ENCODE measurements at places on chromosomes 7 and 10.

GRCh38 chr7:651032-651728 is 75.3 kb upstream of the DNAAF5 start:
- peak; percentile 25 for DNase-seq

DNA sequence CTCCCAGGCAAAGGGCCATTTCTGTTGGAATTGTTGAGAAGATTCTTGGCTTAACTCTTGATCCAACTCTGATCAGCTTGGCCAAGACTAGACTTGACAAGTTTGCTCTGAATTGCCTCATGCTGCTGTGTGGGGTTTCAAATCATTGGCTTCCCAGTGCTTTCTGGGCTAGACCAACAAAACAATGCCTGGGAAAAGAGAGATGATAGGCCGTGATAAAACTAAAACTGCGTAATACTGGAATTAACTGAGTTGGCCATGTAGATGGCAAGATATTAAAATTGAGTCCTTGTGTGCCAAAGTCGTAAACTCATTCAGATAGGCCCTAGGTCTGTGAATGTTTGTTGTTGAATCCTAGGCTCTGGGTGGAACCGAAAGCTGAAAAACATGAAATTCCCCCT is 222.6 kb downstream of the MGMT start:
- no peak for DNase-seq

GRCh38 chr10:59085711-59086502 is 90.5 kb upstream of the PHYHIPL start:
- DNase-seq, result no peak

DNA sequence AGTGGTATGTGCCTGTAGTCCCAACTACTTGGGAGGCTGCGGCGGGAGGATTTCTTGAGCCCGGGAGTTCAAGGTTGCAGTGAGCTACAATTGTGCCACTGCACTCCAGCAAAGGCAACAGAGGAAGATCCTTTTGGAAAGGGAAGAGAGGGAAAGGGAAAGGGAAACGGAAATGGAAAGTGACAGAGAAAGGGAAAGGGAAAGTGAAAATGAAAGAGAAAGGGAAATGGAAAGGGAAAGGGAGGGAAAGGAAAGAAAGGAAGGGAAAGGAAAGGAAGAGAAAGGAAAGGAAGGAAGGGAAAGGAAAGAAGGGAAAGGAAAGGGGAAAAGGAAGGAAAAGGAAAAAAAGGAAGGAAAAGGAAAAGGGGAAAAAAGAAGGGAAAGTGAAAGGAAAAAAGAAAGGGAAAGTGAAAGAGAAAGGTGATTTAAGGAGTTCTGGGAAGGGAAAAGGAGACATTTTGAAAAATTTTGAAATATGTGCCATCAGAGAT is 2.3 kb upstream of the ZC3HAV1 start:
- no peak for DNase-seq

- DNase-seq, result no peak
Measured at GRCh38 chr7:151808400-151809145, 68.3 kb downstream of the PRKAG2 start.

GRCh38 chr7:99571768-99572167 is 13.3 kb downstream of the ZNF655 start:
- DNase-seq, result no peak

- no peak for DNase-seq
Measured at GRCh38 chr10:133094286-133094685, 6.6 kb downstream of the ADGRA1 start.

- peak; percentile 86 for DNase-seq
Measured at GRCh38 chr7:143519411-143520131, 41.9 kb downstream of the TAS2R41 start.

DNA sequence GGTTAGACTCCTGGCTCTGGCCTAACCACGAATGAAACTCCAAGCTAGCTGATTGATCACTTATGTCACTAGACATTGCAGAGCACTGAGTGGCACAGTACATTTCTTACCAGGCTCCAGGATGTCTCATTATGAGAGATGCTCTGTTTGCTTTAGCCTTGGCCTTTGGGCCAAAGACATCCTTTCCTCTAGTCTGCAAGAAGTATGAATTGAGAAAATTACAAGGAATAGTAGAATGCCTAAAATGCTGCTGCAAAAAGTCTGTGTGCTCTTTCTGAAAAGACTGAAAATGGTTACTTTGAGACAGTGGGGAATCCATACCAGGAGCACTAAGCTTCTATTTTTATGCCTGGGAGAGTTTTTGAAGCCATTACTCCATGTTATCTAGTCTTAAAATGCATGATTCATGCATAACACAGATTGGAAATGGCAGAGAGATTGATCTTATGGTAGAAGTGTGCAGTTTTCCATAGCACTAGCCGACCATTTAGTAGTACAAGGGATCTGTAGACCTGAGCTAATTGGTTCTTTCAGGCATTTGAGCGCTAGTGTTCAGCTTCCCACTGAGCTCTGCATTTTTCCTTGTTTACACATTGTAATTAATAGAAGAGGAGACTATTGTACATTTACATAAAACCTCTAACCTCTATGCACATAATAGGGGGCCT is 303.8 kb downstream of the PRKG1 start:
- DNase-seq, result no peak

DNA sequence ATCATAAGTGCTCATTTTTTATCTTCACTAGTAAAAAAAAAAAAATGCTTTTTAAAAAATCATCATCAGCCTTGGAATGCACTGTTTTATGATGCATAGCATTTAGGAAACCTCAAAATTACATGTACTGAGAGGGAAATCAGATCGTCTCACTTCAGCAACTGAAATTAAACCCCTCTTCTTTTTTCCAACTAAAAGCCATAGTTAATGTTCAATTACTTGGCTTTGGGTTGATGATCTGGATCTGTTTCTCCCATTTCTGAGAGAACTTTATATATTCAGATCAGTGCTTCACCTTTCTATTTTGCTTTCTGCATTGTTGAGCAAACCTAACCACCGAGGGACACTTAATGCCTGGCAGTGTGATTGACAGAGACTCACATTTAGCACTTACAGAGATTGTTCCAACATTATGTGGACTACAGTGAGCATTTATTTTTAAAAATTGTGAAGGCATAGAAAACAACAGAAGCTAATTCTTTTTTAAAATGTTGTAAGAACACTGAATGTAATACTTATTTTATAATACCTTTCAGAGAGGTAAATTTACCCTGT is 678.4 kb downstream of the PHTF2 start:
- DNase-seq, result no peak

GRCh38 chr10:634256-634655 is 55.2 kb downstream of the DIP2C start:
- DNase-seq, result no peak

DNA sequence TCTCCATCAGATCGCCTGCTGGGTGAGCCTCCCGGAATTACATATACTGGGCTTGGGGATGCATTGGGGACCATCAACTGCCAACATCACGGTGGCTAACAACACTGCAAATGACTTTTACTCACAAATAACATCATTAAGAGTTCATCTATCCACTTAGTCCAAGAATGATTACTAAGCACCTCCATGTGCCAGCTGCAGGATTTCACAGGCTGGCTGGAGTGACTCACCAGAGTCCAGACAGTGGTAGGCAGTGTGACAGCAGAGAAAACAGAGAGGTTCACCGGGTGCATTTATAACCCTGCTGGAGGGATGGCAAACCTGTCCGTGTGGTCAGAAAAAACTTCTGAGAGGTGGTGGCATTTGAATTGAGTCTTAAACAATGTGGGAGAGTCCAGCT is 3.2 kb upstream of the IGFBP3 start:
- peak; percentile 87 for DNase-seq

DNA sequence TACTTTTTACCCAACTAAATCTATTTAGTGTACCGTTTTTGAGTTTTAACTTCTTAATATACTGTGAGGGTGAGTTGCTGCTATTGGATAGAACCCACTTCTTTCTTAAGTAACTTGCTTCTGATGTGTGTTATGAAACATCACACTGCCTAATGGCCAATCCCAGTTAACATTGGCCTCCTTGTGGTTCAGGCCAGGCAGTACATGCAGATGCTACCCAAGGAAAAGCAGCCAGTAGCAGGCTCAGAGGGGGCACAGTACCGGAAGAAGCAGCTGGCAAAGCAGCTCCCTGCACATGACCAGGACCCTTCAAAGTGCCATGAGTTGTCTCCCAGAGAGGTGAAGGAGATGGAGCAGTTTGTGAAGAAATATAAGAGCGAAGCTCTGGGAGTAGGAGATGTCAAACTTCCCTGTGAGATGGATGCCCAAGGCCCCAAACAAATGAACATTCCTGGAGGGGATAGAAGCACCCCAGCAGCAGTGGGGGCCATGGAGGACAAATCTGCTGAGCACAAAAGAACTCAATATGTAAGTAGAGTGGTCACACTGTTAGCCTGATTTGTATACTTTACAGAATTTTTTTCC is 39.7 kb downstream of the TES start:
- peak; percentile 84 for DNase-seq

DNA sequence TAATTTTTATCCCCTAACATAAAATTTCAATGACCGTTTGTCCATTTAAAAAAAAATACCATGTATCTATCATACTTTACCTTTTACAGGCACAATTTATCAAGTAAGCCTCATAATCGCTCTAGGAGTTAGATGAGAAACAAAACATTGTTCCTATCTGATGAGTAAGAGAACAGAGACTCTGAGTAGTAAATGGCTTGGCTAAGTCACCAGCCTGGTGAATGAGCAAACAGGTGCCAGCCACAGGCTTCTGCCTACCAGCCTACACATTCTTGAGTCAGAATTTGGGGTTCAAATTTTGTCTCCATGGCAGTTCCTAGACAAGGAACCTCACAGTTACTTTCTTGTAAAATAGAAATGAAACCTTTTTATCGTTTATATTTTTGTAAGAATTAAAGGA is 235.4 kb downstream of the HGF start:
- no peak for DNase-seq

DNA sequence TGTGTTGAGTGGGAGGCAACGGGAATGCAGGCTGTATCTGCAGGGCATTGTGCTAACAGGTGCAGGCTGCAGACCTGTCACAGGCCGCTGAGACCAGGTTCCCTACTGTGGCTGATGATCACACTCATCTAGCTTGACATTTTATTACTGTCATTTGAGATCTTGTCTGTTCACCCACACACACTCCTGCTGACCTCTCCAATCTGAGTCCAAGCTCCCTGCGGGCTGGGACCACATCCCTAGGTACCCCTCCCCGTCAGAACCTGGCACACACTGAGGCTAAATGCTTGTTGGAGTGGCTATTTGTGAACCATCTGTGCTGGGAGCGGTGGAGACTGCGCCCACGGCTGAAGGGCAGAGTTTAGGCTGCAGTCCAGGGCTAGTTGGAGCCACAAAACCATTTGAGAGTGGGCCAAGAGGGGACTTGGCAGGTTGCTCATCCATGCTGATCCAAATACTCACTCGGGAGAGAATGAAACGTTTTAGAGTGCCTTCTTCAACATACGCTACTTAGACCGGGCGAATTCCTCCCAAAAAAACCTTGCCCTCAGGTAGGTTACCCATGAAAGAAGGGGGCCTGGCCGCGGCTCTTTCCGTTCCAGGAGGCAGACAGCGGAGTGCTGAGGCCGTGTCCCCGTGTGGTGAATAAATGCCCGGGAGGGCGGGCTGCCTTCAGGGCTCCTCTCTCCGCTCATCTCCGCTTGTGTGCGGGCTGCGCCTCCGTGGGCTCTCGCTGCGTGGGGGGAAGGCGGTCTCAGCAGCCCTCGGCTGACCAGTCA is 164.4 kb downstream of the RGS10 start:
- no peak for DNase-seq

DNA sequence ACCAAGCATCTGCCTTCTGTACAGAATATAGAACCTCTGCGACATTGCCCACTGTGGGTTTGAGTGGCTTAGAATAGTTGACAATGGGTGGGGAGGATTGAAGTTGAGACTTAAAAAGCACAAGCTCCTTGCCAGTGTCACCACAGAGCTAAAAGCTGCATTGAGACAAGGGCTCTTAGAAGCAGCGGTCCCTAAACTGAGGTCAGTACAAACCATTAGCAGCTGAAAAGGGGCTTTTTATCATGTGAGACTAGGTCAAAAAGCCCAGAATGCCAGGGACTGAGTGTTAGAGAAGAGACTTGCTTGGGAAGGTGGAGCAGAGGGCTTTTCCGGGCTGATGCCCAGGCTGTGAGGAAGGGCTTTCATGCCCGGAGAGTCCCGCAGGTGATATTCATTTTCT is 91.3 kb downstream of the POU6F2 start:
- DNase-seq, result no peak

- DNase-seq, result peak; percentile 68
Measured at GRCh38 chr7:66507764-66508296, 120.9 kb upstream of the KCTD7 start.

- DNase-seq, result peak; percentile 70
Measured at GRCh38 chr7:148623586-148624282, 33.2 kb downstream of the C7orf33 start.

DNA sequence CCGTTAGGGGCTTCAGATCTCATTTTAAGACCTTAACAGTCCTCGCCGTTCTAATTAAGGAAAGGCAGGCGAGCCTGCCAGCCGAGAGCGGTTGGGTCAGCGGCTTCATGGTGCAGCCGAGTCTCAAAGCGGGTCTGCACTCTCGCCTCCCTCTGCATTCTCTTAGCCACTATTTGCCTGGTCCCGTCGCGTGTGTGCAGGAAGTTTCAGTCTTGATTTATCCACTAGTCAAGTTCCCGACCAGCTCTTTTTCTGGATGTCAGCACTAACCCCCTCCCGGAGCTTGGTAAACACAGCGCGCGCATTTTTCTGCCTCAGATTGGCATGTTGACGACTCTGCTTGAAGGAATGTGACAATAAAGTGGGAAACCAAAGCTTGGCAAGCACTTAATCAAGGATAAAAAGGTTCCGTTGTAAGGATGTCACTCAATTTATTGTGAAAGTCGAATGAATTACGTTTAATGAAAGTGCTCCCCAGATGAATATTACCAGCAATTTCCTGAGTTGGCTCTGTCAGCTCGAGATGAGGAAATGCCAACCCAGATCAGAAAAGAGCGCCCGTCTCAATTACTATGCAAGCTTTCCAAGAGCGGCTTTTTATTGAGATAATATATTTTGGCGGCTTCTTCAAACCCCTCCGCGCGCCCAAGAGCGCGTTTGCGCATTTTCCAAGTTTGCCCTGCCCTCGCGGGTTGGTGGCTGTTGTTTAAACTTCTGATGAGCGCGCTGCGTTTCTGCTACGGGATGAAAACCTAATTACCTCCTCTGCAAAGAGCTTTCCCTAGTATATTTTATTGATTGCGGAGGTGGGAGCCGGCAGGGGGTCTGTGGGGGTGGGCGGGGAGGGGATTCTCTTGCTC is 7.9 kb downstream of the NXPH1 start:
- DNase-seq, result no peak

- no peak for DNase-seq
Measured at GRCh38 chr7:9507290-9507689, 1073.9 kb downstream of the NXPH1 start.

GRCh38 chr10:95425592-95426465 is 135.0 kb upstream of the PDLIM1 start:
- DNase-seq, result no peak

DNA sequence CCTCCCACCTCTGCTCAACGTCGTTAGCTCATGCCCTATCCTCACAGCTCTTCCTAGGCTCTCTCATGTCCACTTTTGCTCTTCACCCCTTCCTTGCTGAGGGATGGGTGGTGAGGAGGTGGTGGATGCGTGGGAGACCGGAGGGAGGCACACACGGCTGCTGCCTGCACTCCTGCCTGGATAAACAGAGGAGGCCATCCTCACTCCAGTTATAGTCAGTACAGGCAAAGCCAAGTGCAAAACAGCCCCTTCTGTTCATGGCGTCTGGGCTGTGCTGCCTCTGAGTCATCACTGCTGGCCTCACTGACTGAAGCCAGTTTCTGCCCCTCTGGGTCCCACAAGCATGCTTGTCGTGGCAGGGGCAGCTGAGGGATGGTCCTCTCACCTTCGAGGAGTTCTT is 31.9 kb upstream of the LRRC4 start:
- DNase-seq, result no peak

GRCh38 chr7:107262857-107263256 is 94.1 kb downstream of the HBP1 start:
- no peak for DNase-seq

Data from osteoblast (primary cell).